ENCODE measurements at places on chromosomes 13 and 19.
A peak's percentile ranks its signal among the peaks of the same experiment; 100 is the strongest.

DNA sequence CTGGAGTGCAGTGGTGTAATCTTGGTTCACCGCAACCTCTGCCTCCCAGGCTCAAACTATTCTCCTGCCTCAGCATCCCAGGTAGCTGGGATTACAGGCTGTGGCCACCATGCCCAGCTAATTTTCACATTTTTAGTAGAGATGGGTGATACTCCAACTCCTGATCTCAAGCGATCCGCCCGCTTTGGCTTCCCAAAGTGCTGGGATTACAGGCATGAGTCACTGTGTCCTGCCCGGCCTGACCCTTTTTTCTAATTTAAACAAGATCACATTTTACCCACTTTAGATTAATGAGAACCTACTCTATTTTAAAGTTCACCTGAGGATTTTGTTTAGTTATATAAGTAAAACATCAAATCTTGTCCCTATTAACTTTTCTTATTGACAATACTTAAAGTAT, 91.8 kb upstream of the POSTN start:
- DNase-seq = no peak

- DNase-seq = no peak
Measured at GRCh38 chr13:45206340-45206739, 5.5 kb upstream of the KCTD4 start.

- DNase-seq = no peak
Measured at GRCh38 chr13:99656844-99657381, 155.6 kb downstream of the TM9SF2 start.

DNA sequence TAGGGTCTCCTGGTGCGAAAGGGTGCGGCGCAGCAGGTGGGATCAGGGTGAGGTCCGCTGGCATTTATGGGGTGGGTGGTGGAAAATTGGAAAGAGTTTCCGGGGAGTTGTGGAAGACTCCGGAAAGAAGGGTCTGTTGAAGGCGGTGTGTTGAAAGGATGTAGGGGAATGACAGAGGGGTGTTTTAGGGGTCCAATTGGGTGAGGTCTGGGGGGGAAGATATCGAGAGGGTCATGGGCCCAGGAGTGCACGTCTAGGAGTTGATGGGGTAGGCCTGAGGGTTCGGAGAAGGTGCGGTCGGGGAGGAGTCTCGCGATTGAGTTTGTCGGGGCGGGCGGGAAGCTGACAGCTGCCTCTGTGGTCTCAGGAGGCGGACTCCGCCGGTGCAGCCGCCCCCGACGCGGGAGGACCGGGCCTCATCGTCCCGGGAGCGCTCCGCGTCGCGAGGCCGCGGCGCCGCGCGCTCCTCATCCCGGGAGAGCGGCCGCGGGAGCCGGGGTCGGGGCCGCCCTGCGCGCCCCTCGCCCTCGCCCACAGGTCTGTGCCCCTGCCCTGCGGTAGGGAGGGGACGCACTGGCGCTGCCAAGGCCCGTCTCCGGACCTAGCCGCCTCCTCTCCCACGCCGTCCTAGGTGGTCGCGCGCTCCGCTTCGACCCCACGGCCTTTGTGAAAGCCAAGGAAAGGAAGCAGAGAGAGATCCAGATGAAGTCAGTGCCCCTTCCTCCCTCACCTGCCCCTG, 7.0 kb downstream of the PGLYRP1 start:
- no peak for DNase-seq

DNA sequence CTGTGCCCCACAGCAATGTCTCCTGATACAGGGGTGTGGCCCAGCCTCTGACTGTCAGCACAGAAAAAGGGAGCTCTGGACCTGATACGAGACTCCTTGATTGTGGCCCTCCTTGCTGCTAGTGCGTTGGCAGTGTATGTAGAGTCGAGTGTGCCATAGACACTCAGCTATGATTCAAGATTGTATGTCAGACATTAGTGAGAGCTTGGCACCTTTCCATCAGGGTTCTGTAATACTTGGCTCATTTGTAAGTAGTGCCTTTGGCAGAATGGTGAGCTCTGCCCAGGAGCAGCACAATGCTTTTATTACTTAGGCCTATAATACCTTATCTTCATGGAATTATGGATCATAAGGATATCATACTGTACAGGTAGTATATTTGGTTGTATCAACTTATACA, 83.4 kb downstream of the ATP8A2 start:
- no peak for DNase-seq

GRCh38 chr13:112671359-112671758, 18.5 kb upstream of the ATP11A start:
- DNase-seq = no peak

DNA sequence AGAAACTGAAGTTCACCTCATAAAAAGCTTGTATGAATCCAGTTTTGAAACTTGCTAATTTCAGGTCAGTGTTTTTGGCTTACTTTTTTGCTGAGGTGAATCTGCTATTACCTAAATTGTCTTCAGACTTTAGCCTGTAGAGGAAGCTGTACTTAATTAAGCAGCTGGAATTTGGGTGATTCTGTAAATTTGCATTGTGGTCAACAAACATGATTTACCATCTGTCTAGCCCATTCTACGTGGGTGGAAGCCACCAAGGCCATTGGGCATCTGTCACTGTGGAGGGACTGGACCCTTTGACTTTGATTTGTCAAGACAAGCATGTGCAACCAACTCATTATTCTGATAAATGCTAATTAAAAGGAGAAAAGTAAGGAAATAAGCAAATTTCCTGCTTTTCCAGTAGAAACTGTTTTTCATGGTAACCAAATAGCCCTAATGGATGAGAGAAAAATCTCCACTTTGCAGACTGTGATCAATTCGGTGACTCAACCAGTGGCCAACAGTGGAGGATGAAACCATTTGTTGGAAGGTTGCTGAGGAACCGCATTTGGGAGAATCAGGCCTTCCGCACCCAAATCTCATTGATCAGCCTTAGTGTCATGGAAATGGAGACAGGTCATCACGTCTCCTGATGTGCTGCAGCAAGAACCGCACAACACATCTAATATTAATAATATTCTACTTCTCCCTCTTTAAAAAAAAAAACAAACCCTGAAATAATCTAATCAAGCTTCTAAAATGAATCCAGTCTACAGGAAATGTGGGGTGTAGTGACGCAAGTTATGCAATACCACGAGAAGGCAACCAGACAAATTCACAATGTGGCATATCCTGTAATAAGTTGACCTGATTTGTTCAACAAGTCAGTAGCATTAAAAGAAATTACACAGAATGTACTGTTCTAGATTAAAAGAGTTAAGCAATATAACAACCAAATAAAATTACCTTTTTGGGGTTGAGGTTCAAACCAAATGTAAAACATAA, 54.3 kb downstream of the GARRE1 start:
- no peak for DNase-seq

DNA sequence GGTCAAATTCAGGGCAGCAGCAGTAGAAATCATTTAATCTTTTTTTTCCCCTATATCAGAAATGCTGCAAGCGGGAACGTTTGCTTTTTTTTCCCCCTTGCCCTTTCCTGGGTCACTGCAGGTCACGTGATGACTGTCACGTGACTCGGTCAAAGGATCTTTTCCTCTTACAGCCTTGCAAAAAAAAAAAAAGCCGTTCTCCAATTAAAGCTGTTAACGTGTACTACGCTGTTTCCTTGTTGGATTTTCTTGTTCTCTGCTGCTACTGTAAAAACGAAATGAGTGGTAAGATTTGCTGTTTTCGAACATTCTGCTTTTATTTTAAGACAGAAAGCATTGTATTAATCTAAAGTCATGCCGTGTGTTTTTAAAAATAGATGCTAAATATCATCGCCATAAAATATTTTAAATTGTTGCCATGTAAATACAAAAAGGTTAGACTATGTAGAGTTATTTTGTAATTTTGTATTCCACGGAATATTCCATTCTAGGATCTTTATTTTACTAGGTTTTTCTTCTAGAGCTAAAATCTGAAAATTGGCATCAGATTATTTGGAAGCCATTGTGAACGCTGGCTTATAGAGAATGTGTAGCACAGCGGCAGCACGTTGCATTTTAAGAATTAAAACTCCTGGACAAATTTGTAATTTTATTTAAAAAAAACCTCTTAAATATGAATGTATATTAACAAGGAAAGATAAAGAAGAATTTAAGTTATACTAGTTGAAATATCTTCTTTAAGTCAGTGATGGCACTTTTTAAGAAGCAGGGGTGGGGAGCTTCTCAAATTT, 109.8 kb upstream of the MLNR start:
- peak; percentile 90 for DNase-seq

DNA sequence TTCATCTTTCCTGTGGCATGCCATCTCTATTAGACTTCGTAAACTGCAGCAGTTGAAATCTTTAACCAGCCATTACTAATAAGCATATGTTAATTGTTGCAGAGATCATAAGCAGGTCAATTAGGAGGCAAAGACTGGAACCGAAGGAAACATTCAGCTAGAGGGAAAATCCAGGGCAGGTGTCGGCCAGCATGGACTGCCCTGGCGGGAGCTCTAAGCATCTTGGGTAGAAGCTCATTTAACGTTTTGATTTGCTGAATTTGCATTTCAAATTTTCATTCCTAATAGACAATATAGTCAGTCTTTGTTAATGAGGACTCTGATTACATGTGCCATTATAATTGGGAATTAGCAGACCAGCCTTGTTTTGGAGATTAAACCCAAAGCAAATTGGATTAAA, 238.6 kb downstream of the POU4F1 start:
- DNase-seq = no peak

DNA sequence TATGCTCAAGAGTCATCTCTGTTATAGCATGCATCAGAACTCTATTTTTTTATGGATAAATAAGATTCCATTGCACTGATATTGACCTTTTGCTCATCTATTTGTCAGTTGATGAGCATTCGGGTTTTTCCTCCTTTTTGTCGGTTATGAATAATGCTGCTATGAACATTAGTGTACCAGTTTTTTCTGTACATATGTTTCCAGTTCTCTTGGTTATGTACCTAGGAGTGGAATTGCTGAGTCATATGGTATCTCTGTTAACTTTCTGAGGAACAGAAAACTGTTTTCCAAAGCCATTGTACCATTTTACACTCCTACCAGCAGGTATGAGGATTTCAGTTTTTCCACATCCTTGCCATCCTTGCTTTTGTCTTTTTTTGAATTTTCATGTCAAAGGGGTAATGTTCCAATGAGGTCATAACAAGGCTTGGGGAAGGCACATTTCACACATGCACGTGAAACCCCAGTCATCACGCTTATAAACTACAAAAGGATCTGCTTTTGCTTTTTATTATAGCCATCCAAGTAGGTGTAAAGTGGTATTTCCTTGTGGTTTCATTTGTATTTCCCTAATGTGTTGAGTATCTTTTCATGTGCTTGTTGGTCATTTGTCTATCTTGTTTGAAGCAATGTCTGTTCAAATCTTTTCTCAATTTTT, 14.6 kb downstream of the KBTBD7 start:
- DNase-seq = no peak

DNA sequence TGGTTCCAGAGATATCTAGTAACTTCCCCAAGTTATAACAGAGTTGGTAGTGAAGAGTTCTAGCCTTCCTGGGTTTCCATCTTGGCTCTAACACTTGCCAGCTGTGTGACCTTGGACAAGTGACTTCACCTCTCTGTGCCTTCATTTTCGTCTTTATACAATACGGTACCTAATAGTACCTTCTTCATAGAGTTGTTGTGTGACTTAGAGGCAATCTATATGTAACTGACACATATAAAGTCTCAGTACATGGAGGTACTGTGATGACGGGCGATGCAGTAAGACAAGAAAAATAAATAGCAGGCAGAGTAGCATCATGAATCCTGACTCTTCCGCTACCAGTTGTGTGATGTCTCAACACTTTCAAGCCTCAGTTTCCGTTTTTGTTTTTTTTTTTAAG, 8.0 kb upstream of the CLASRP start:
- DNase-seq = no peak

- DNase-seq = no peak
Measured at GRCh38 chr13:113120300-113121182, 2.1 kb upstream of the F10 start.

DNA sequence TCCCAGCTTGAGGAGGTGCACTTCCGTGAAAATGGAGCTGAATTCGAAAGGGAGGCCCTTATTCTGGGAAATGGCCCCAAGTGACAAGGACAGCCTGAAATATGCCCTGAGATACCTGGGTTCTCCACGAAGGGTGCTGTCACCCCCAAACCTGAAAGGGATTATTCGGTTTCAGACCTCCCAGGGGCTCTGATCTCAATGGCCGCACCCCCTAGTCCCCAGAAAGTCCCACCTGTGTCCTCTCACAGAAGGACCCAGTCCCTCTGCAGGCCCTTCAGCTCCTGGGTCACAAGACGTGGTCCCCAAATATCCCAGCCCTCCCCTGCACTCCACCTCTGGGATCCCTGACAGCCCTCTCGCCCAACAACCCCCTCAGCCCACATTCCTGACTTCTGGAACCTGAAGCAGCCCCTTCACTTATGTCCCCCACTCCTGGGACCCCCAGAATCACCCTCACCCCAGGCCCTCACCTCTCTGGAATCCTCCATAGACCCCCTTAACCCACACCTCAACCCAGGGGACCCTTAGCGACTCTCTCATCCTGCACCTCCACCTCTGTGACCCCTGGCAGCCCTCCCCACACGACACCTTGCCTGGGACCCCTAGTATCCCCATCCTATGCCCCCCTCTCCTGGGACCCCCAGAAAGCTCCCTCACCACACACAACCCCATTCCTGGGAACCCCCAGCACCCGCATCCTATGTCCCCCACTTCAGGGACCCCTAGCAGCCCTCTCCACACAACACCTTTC, 606 bp downstream of the SYNGR4 start:
- DNase-seq = no peak

GRCh38 chr19:35436477-35437405, 11.3 kb upstream of the FFAR2 start:
- DNase-seq = no peak

Data from Right ventricle myocardium inferior (tissue), 1 donor.